ENCODE measurements at places on chromosomes 12 and 14.

DNA sequence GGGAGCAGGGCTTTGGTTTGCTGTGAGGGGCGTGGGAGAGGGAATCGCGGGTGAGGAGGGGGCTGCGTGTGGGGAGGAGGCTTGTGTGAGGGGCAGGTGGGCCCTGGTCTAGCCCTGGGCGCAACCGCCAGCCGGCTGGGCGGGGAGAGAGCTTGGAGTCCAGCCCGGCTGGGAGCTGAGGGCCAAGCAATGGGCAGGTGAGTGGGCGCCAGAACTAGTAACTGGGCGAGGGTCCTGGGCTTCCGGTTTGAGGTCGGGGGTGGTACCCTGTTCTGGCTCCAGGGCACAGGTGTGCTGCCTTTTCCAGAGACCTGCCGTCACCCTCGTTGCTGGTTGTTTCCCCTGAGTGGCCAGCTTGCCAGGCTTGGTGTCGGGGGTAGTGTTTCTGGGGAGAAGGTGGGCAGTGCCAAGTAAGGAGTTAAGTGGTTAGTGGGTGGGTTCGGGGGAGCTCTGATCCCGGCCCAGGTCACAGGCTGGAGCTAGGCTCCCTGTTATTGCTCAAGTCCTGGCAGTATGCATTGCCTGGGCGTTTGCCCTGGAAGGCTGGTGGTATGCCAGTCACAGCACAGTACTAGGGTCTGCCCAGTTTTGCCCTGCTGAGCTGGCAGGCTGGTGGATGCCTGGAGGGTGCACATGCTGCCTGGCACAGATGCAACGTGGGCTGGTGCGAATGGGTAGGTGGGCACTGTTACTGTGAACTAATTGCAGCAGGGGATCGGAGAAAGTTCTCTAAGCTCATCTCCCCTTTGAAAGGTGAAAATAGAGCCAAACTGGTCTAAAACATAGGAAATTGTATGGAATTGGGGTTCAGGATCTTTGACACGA, 683 bp downstream of the CIPC start:
- DNase-seq = no peak

- DNase-seq = no peak
Measured at GRCh38 chr14:102345232-102345631, 17.5 kb downstream of the CINP start.

GRCh38 chr14:57486767-57487379, 6.8 kb downstream of the CCDC198 start:
- no peak for DNase-seq

DNA sequence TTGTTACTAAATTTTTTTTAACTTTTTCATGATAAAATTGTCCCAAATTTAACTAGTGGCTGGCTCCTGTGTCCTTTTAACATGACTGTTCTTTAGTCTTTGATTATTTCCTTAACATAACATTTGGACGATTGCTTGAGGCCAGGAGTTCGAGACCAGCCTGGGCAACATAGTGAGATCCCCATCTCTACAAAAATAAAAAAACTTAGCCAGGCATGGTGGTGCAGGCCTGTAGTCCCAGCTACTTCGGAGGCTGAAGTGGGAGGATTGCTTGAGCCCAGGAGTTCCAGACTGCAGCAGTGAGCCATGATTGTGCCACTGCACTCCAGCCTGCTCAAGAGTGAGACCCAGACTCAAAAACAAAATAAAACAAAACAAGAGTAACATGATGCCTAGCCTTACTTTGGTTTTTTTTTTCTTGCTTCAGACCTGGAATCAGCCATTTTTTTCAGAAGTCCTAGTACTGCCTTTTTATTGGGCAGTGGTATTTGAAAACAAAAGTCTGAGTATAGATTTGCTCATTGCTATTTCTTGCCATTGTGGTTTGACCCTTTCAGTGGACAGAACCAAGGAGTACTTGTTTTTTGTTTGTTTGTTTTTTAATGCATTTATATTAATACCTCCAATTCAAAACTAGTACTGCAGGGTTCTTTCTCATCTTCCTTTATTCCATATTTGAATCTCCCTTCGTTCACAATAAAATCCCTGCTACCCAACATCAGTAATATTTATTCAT, 4.8 kb downstream of the TOGARAM1 start:
- no peak for DNase-seq

GRCh38 chr12:57229046-57229633, 371 bp upstream of the SHMT2 start:
- DNase-seq = no peak

DNA sequence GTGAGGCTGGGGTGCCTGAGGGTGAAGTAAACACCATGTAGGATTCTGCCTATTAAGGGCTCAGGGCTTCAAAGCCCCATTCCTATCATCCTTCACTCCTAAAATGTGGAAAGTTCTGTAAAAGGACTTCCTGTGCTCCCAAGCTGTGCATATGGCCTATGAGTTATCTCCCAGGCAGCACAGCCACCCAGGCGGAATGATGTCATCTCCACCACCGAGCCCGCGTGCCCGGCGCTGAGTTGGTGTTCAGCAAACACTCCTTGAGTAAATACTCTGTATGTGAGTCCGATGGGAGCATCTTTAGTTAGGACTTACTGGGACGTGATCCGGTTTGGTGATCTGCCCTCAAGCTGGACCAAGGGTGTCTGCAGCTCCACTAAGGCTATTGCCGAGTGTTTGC, 437.3 kb downstream of the MED13L start:
- no peak for DNase-seq

DNA sequence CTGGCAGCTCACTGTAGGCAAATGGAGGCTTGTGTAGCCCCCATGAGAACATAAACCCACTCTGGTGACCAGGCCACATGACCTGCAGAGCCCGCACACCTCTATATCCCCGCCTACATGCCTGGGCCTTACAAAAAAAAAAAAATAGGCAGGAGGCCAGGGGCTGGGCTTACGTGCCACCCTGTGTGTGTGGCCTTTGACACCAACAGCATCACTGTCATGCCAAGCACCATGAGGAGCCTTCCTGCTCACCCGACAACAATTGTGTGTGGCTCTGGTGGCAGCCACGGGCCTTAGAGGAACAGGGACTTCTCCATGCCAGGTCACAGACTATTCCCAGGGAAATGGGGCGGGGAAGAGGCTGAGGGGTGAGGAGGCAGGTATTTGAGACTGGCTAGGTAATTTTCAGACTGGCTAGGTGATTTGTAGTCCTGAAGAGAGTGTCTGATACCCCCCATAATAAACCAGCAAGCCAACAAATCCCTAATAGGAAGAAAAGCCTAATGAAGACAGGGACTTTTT, 140.0 kb downstream of the DPF3 start:
- no peak for DNase-seq

GRCh38 chr14:99552572-99553216, 51.3 kb downstream of the CCDC85C start:
- DNase-seq = no peak

GRCh38 chr12:46886541-46887041, 60.8 kb upstream of the SLC38A4 start:
- DNase-seq = no peak

DNA sequence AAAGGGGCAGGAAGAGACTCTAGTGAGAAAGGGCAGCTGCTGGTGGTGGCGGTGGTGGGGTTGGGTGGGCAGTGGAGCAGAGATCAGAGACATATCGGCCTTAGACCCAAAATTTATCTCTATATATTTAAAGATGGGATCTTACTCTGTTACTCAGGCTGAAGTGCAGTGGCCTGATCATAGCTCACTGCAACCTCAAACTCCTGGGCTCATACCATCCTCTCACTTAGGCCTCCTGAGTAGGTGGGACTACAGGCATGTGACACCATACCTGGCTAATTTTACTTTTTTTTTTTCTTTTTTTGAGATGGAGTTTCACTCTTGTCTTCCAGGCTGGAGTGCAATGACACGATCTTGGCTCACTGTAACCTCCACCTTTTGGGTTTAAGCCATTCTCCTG, 18.6 kb upstream of the ITGA5 start:
- no peak for DNase-seq

DNA sequence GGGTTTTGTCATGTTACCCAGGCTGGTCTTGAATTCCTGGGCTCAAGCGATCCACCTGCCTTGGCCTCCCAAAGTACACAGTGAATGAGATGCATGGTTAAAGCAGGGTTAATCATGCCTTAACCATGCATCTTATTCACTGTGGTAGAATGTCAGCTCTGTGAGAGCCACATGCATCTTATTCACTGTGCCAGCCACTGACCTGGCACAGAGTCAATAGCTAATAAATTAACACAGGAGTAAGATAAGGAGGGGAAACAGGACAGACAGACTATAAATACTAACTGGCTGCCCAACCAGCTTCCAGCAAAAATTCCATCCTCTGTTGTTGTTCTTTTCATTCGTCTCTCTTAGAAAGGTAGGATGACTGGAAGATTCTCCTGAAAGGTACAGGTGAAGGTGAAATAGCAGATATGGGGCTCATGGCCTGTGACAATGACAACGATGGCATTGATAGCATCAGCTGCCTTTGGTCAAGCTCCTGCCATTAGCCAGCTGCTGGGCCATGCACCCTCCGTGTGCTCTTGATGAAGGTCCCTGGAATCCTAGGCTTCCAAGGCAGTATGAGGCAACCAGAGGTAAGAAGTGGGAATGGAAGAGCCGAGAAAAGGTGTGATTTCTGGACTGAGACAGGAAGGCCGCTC, 76.6 kb downstream of the ZNF664 start:
- no peak for DNase-seq

- DNase-seq = no peak
Measured at GRCh38 chr12:47881051-47881450, 23.7 kb downstream of the VDR start.

DNA sequence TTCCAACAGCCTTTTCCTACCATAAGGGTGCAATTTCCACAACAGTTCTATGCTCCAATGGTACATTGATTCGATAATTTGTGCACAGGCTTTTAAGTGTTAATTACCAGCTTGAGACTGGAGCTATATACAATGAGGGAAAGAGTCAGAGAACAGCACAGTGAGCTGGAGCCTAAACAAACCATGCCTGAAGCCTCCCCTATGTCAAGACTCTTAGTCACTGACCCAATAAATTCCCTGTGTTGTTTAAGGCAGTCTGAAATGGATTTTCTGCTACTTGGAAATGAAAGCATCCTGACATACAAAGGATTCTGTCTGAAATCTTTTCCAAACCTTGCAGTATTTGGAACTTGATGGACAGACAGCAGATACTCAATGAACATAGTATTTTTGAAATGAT, 149.0 kb downstream of the EFCAB11 start:
- no peak for DNase-seq

Data from activated CD8-positive, alpha-beta memory T cell treated with anti-CD3 and anti-CD28 coated beads for 24 hours (primary cell).